ENCODE measurements at places on chromosomes 4 and X.

DNA sequence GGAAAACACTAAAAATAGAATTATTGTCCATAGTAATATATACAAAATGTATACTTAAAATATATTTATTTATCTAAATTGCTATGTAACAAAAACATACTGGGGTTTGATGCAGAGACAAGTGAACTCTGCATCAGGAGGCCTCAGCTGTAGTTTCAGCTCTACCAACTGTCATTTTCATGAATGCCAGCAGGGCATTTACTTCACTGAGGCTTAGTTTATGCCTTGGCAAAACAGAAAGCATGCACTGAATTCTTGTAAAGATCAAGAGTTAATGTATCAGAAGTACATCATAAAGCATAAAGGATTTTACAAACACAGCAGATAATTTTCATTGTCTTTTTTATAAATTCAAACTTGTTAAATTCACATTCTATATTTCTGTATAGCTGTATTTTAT is 577.0 kb downstream of the C4orf33 start:
- no peak for DNase-seq

- no peak for DNase-seq
These were observed 71.3 kb upstream of the PDHA1 start for GRCh38 chrX:19272452-19272851.

GRCh38 chrX:2224161-2224560 is 276.6 kb downstream of the DHRSX start:
- no peak for DNase-seq

- no peak for DNase-seq
These were observed at the start of gene SHROOM4 for GRCh38 chrX:50813843-50814661. SHROOM4 (minus strand) TSS chrX:50814194; CDS start chrX:50814018, 176 bp downstream.

DNA sequence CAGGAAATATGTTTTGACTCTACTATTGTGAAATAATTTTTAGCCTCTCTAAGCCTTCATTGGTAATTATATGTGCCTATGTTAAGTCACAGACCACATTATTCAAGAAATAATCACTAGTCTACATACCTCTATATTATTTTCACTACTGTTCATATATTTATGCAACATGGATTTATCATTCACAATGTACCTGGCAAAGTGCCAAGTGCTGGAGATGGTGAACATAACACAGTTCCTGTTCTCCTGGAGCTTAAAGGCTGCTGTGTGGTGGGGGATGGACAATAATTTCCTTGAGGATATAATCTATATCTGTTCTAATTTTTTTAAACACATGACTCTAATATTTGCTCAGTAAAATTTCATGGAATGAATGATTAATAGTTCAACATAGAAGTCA is 527.7 kb upstream of the CXorf51A start:
- DNase-seq: no peak

DNA sequence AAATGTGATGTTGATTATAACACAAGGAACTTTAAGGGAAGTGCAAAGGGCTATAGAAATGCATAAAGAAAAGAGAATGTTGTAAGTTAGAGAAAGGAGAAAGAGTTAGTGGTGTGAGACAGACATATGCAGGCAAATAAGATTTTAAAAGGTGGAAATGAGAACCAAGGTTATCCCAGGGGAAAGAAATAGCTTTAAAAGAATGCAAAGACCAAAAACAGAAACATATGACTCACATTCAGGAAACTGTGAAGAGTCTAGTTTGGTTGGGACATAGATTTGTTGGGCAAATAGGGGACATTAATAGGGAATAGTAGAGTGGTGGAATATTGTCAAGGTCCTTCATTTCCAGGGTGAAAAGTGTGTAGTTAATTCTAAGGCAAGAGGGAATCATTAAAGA is 52.4 kb downstream of the MAPK10 start:
- no peak for DNase-seq

DNA sequence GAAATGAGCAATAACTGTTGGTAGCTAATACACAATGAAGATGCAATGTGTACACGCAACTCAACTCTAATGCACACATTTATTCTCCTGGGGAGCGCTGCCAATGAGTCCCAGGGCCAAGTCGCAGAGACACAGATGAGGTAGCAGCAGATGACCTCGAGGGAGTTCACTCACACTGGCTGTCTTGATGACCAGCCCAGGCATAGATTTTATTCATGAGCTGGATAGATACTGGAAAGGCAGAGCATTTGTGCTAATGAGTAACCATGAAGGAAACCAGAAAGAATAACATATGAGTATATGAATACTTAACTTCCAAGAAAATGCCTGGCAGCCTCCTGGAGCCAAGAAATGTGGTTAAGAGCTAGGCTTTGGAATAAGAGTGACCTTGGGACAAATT is 42.3 kb downstream of the RASL11B start:
- no peak for DNase-seq

GRCh38 chrX:107676559-107677378 is 48.5 kb downstream of the PRPS1 start:
- peak; percentile 46 for DNase-seq

- no peak for DNase-seq
These were observed 156.9 kb downstream of the APBB2 start for GRCh38 chr4:41057467-41057866.

- no peak for DNase-seq
These were observed 43.5 kb upstream of the PDE5A start for GRCh38 chr4:119672086-119672485.

GRCh38 chr4:141713771-141714445 is 77.5 kb downstream of the IL15 start:
- no peak for DNase-seq

DNA sequence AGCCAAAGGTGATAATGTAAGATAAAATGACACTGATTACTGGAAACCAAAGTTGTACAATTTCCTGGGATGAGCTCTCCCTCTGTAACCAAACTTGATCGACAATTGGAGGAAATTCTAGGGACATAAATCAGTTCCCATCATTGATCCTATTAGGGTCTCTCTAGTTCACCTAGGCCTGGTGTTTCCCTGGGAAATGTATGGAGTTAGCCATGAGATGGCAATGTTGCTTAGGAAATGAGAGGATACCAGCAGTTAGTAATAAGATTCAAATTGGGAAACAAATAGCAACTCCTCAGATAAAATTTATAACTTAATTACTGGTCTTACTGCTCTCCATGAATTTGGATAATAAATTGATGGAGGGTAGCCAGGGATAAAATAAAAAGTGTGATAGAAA is 52.2 kb downstream of the SPATA18 start:
- no peak for DNase-seq

DNA sequence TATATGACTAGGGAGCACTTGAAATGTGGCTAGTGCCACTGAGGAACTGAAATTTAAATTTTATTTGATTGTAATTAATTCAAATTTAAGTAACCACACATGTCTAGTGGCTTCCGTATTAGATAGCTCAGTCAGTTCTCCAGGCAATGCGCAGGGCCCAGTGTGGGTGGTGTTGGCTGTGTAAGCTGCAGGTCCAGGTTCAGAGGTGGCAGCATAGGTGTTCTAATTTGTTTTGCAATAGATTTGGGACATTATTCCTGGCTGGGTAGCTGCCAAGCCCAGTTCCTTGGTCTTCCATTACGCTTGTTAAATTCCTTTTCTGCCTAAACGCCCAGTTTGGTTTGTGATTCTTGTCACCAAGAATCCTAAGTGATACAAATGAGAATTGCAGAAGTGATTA is 79.5 kb downstream of the FAM184B start:
- DNase-seq: no peak

DNA sequence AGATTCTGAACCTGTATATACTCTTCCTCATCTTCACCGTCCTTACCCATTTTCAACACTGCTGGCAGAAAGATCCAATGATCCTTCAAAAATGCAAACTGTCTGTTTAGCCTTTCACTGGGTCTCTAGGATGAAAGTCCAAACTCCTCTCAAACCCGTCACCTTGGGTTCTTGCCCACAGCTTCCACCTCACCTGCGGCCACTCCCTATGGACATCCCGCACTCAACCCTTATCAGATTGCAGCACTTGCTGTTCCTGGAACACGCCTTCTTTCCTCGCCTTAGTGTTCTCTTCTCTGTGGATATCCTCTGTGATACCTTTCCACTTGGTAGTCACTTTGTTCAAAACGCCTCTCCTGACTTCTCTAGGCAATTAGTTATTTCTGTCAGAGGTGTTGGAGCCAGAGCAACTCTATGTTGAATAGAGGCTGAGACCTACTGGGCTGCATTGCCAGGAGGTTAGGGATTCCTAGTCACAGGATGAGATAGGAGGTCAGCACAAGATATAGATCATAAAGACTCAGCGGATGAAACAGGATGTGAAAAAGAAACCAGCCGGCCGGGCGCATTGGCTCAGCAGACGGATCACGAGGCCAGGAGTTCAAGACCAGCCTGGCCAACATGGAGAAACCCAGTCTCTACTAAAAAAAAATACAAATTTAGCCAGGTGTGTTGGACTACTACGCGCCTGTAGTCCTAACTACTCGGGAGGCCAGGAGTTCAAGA is 4.2 kb upstream of the NOCT start:
- DNase-seq: no peak

DNA sequence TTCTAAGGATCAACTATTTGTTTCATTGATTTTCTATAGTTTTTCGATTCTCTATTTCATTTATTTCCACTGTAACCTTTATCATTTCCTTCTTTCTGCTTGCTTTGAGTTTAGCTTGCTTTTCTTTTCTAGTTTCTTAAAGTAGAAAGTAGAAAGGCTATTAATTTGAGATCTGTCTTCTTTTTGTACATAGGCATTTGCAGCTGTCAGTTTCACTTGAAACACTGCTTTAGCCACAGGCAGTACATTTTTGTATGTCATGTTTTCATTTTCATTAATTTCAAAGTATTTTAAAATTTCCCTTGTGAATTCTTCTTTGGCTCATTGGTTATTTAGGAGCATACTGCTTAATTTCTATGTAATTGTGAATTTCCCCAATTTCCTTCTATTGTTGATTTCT is 152.2 kb downstream of the SH3KBP1 start:
- DNase-seq: no peak

DNA sequence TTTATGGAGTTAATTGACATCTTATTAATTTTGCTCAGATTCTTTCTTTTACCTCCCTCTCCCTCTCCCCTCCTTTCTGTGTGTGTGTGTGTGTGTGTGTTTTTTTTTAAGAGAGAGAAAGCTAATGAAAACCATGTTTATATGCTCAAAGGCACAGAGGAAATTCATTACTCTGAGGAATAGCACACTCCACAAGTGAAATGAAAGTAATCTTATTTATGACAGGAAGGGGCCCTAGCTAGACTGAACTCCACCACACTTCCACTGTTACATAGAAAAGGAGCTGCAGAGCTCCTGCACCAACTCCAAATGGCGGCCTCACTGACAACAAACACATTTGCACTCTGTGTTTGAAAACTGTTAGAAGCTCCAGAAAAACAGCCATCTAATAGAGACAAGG is 150.6 kb downstream of the RASL11B start:
- no peak for DNase-seq

- DNase-seq: no peak
These were observed 83.9 kb downstream of the VEGFC start for GRCh38 chr4:176708771-176709311.

DNA sequence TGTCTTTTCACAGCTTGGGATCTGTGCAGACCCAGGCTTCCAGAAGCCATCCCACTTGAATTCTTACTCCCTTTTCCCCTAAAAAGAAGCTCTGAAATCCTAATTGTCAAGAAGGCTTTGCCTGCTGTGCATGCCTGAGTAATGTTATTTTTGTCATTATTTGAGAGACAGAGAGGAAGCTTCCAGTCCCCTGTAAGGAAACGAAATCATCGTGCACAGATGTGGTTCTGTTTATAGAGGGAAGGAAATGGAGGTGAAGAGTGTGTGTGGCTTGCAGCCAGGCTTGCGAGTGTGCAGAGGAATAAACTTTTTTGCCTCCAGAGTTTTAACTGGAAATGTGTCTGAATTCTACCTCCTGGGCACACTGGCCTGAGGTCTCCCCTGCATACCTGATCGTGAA is 70.2 kb downstream of the TBL1X start:
- no peak for DNase-seq

GRCh38 chr4:78734441-78735162 is 41.5 kb upstream of the BMP2K start:
- no peak for DNase-seq

- DNase-seq: no peak
These were observed 567.4 kb upstream of the CPEB2 start for GRCh38 chr4:14434916-14435315.

DNA sequence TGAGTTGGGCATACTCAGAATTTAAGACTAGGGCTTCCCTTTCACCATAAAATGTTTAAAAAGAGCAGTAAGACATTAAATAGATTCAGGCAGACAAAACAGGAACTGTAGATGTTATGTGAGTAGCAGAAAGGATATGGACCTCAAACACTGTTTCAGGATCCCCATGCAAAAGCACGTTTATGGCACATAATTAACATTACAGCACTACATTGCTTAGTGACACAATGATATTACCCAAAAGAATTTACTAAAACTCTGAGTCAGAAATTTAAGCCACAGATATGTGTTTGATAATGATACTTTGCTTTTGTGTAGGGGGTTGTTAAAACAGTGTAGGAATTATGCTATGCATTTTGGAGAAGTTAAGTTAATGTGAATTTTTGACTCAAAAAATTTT is 266.3 kb downstream of the PDGFC start:
- DNase-seq: no peak

- DNase-seq: no peak
These were observed 89.4 kb downstream of the IRF2 start for GRCh38 chr4:184384810-184385557.

DNA sequence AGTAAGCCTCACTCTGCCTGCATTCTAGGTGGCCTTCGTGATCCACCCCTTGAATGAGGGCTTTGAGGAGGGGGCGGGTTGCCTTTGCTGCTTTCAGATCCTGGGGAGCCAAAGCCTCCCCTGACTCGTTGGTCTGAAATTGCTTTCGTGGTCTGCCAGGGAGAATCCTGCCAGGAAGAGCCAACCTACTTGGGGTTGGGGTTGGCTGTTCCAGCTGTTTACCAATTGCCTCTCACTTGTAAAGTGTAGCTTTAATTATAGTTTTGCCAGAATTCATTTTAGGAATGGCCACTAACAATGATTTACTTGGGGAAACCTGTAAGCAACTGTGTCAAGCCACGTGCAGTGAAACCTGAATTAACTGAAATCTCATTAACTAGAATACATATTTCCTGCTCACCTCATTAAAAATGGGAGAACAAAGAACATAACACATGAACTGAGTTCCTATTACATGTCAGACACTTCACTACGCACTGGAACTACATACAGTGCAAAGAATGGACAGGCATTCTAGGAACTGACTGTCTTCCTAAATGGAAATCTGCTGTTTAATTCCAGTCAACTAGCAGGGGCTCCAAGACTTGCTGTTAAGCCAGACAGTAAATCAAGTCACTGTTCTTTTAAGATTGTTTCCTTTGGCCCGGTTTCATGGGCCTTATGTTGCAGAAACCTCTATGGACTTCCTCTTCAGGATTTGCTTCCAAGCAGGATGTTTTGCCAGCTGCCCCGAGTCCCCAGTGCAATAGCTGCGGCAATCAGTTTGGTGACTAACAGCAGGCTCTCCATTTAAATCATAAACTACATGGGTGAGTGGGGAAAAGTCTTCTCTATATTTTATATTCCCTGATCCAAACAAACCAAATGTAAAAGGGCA is 16.4 kb upstream of the NKRF start:
- no peak for DNase-seq

GRCh38 chrX:84322083-84322827 is 134.3 kb upstream of the RPS6KA6 start:
- no peak for DNase-seq
